ENCODE measurements at places on chromosomes 5 and 9.

- DNase-seq = no peak
Measured at GRCh38 chr5:33611877-33612276, 171.1 kb downstream of the TARS1 start.

DNA sequence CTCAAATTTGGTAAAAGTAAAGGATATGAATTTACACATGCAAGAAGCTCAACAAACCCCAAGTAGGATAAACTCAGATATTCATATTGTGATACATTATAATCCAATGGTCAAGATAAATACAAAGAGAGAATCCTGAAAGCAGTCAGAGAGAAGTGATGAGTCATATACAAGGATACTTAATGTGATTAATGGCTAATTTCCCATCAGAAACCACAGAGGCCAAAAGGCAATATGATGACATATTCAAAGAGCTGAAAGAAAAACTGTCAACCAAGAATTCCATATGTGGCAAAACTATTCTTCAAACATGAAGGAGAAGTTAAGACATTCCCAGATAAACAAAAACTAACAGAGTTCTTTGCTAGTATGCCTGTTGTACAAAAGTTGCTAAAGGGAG lies 19.5 kb upstream of the IRF1 start:
- DNase-seq = no peak

DNA sequence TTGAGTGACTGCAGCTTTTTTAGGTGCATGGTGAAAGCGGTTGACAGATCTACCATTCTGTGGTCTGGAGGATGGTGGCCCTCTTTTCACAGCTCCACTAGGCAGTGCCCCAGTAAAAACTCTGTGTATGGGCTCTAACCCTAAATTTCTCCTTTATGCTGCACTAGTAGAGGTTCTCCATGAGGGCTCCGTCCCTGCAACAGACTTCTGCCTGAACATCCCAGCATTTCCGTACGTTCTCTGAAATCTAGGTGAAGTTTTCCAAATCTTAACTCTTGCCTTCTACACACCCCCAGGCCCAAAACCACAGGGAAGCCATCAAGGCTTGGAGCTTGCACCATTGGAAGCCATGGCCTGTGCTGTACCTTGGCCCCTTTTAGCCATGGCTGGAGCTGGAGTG lies 1898.1 kb upstream of the NUDT12 start:
- DNase-seq = no peak

- DNase-seq = no peak
Measured at GRCh38 chr5:109844695-109845094, 155.0 kb downstream of the MAN2A1 start.

Data from NCI-H1436 (cell line).